ENCODE measurements at places on chromosomes 2 and 18. TPM values are rescaled to one million over a fixed set of nuclear protein-coding genes. Genes with fewer than 3 reads are reported as not detected.

DNA sequence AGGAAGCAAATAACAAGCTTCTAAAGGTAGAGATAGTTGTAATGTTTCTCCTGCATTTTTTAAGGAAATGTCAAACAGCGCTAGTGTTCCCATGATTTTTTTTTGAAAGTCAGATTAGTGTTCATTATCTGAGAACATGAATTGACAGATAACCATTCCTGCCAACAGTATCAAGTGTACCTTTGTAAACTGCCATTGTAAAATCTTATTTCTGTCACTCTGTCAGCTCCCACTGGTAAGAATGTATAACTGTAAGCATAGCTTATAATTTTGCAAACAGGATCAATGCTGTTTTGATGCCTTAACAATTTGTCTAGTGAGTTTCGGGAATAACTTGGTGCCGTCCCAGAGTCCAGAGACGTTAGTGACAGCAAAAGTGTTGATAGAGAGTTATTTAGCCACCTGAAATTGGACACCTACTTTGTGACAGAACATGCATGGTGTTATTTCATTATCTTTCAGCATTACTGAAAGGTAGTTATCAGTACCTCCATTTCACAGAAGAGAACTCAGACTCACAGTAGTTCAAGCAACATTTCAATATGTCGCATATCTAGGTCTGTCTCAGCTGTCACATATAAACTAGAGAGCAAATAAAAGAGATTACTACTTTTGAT is 221.4 kb downstream of the THSD7B start:
- DNase-seq, result no peak

The DAW1 gene
- not detected for total RNA-seq

GRCh38 chr18:79819968-79820351 is 22.2 kb downstream of the KCNG2 start:
- no peak for DNase-seq

The NPHP1 gene
- total RNA-seq, result 10.4 TPM

DNA sequence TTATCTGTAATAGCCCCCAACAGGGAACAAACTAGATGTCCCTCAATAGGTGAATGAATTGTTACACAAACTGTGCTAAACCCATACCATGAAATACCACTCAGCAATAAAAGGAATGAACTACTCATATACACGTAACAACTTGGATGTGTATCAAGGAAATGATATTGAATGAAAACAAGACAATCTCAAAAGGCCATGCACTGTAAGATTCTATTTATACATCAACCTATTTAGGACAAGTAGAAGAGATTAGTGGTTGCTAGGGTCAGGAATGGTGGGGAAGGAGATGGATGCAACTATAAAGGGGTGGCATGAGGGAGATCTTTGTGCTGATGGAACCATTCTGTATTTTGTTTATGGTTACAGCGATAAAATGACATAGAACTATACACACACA is 47.1 kb downstream of the KANSL3 start:
- DNase-seq, result no peak
